ENCODE measurements at places on chromosomes 6 and 20. TPM values are rescaled to one million over a fixed set of nuclear protein-coding genes. Genes with fewer than 3 reads are reported as not detected.

DNA sequence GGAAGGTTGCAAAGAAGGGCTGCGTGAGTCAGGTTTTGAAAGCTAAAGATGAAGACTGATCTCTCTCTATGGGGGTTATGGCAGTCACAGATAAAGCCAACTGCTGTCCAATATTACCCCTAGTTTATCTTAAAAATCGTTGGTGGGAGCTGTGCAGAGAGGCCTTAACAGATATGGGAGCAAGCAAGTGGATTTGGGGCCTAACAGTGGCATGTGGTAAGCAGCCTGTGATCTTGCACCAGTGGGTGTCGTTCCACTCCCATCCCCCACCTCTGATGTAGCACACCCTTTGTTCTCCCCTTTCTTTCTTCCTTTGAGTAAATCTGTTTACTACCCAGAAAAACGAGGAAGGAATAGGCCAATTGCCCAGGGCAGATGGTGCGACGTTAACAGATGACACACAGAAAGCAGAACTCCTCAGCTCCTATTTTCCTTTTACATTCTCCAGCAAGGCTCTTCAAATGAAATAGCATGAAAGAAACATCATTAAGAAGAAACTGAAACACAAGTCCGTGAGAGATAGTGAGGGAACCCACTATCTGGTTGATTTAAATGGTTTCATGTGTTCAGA, 274.1 kb upstream of the CITED2 start:
- no peaks in the 10 kb centered on the region for H3K36me3 ChIP-seq
- no peak overlapping the region for H3K27ac ChIP-seq
- no peaks in the 10 kb centered on the region for H3K27me3 ChIP-seq
- no peak for DNase-seq

DNA sequence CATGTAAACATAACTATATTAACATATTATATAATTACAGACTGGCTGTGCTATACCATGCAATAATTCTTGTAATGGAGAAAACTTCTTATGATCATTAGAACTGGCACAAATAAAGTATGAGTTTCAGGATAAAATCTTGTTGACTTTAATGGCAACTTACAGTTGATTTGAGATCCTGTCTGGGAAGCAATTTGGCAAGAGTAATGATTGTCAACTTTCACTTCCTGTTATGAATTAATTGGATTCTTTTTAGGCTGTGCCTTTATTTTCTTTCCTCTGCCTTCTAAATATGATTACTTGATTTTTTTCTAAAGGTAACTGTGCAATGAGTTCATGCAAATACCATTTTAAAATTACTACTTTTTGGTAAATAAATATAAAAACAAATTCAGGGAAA, 158.1 kb upstream of the B3GAT2 start:
- H3K36me3 ChIP-seq, result no peaks in the 10 kb centered on the region
- no peaks in the 10 kb centered on the region for H3K4me1 ChIP-seq
- H3K4me3 ChIP-seq, result no peak overlapping the region
- no peak for DNase-seq
- H3K27me3 ChIP-seq, result no peaks in the 10 kb centered on the region

DNA sequence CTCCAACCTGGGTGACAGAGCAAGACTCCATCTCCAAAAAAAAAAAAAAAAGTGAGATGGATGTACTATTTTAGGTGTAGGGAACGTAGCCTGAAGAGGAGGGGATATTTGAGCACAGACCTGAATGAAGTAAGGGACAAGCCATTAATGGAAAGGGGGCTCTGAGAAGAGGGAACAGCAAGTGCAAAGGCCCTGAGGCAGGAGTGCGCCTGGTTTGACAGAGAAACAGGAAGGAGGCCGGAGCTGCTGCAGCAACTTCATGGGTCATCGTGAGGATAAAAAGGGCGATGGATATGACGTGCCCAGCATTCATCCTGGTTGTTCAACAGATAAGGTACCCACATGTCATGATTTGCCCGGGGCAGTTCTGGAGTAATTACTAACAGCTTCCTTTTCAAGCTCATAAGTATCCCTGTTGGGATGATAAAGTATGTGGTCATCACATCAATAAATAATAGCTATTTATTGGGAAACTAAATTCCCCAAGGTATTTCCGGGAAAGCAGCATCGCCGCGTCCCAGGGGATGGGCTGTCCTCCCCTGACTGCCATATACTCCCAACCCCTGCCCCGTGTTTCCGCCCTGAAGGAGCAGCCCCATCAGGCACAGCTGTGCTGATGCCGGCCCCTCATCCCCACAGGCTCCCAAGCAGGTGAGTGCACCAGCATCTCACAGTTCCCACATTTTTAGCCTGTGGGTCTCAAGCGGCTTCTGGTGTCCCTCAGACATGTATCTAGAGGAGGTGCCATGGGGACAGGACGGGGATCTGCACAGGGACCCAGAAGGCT, 43.4 kb downstream of the DLGAP4 start:
- no peak for DNase-seq
- no peak overlapping the region for H3K4me3 ChIP-seq
- no peaks in the 10 kb centered on the region for H3K36me3 ChIP-seq
- H3K27me3 ChIP-seq, result no peaks in the 10 kb centered on the region
- H3K27ac ChIP-seq, result no peak overlapping the region
- no peaks in the 10 kb centered on the region for H3K4me1 ChIP-seq

DNA sequence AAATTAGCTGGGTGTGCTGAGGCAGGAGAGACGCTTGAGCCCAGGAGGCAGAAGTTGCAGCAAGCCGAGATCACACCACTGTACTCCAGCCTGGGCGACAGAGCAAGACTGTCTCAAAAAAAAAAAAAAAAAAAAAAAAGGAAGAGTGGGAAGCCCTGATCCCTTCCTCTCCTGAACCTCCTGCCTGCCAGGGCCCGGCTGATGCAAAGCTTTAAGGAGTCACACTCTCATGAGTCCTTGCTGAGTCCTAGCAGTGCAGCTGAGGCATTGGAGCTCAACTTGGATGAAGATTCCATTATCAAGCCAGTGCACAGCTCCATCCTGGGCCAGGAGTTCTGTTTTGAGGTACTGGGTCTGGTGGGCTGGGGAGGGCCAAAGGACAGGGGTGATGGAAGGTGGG, 15.1 kb downstream of the SYNGAP1 start:
- H3K4me3 ChIP-seq, result no peak overlapping the region
- H3K36me3 ChIP-seq, result no peaks in the 10 kb centered on the region
- no peak overlapping the region for H3K27ac ChIP-seq

DNA sequence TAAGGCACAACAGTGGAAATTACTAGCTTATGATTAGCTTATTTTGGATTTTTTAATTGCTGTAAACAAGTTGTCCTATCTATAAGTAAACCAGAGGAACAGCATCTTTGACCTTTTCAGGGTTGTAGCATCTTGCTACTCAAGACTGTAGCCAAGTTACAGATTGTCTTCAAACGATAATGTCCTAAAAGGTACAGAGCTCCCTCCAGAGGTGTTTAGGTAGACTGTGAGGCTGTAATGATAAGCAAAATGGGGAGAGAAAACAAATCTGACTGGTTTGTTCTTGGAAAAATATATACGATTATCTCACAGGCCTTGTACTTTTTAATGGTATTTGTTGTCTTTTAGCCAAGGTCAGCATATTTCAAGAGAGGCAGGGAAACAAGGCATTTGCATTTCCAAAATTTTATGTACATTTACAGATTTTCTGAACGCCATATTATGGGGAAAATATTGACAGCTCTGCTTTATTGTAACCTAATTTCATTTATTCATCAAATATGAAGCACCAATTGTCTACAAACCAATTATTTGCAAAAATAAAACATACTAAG, 273.4 kb downstream of the MEI4 start:
- no peaks in the 10 kb centered on the region for H3K36me3 ChIP-seq
- H3K27ac ChIP-seq, result no peak overlapping the region
- DNase-seq, result no peak
- no peak overlapping the region for H3K4me3 ChIP-seq
- no peaks in the 10 kb centered on the region for H3K27me3 ChIP-seq

- no peaks in the 10 kb centered on the region for H3K27me3 ChIP-seq
- DNase-seq, result peak; percentile 47
- no peak overlapping the region for H3K4me3 ChIP-seq
- peaks cover 19% of the 10 kb centered on the region for H3K4me1 ChIP-seq
- H3K27ac ChIP-seq, result peak overlapping the region; percentile 19
- H3K36me3 ChIP-seq, result no peaks in the 10 kb centered on the region
Observed at GRCh38 chr6:54718541-54719023, 128.0 kb upstream of the FAM83B start.

DNA sequence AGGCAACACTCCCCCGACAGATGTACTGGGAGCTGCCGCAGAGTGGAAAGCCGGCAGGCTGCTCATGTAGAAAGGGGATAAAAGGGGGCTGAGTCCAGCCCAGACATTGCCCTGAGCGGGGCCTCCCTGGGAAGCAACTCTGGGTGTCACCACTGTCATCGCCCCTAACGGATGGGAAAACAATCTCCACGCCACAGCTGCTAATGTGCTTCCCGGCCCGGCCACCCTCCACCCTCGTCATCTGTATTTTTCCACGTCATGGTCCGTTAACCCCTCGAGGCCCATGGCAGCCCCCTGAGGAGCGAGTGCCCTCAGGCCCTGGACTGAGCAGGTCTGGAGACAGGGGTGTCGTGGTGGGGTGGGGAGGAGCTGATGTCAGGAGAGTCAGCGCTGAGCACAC, 227.4 kb downstream of the DLL1 start:
- no peaks in the 10 kb centered on the region for H3K27me3 ChIP-seq
- DNase-seq, result peak; percentile 2
- H3K4me3 ChIP-seq, result no peak overlapping the region
- no peak overlapping the region for H3K27ac ChIP-seq
- no peaks in the 10 kb centered on the region for H3K4me1 ChIP-seq
- no peaks in the 10 kb centered on the region for H3K36me3 ChIP-seq

GRCh38 chr6:21085211-21085610, 508.3 kb upstream of the SOX4 start:
- H3K27ac ChIP-seq, result no peak overlapping the region
- DNase-seq, result no peak
- no peak overlapping the region for H3K4me3 ChIP-seq
- no peaks in the 10 kb centered on the region for H3K27me3 ChIP-seq
- no peaks in the 10 kb centered on the region for H3K4me1 ChIP-seq

DNA sequence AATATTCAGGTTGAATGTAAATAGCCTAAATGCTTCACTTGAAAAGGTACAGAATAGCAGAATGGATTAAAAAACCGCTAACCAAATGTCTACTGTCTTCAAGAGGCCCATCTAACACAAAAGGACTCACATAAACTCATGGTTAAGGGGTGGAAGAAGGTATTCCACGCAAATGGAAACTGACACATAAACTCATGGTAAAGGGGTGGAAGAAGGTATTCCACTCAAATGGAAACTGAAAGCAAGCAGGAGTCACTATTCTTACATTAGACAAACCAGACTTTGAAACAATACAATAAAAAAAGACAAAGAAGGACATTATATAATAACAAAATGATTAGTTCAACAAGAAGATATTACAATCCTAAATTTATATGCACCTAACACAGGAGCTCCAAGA, 38.3 kb upstream of the PKIB start:
- H3K36me3 ChIP-seq, result no peaks in the 10 kb centered on the region
- no peak overlapping the region for H3K27ac ChIP-seq
- no peaks in the 10 kb centered on the region for H3K4me1 ChIP-seq
- no peak for DNase-seq
- no peaks in the 10 kb centered on the region for H3K27me3 ChIP-seq
- H3K4me3 ChIP-seq, result no peak overlapping the region

The SYCP2 gene
- total RNA-seq, result 0.82 TPM

The EYS gene
- 0.41 TPM for total RNA-seq

The GPR63 gene
- 0.82 TPM for total RNA-seq

The COX4I2 gene
- not detected for total RNA-seq

The DNAAF9 gene
- total RNA-seq, result 2.2 TPM
